ENCODE measurements at places on chromosomes 3 and 15.

DNA sequence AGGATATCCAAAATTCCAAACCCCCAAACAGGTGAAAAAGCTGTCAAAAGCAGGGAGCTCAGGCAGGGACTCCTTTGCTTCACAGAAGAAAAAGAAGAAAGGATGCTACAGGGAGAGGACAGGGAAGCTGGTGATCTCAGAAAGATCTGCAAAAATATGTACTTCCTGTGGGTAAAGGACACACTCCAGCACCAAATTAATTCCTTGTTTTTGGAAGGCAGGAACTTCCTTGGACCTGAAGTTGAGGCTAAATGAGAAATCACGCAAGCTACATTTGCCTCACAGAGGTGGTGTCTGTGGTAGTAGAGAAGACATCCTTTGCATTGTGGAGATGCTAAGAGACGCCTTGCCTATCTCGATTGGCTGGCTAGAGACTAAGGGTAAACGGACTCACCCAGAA is 26.7 kb upstream of the ANPEP start:
- DNase-seq: no peak

GRCh38 chr3:22496641-22497040 is 706.5 kb upstream of the UBE2E2 start:
- DNase-seq: no peak

DNA sequence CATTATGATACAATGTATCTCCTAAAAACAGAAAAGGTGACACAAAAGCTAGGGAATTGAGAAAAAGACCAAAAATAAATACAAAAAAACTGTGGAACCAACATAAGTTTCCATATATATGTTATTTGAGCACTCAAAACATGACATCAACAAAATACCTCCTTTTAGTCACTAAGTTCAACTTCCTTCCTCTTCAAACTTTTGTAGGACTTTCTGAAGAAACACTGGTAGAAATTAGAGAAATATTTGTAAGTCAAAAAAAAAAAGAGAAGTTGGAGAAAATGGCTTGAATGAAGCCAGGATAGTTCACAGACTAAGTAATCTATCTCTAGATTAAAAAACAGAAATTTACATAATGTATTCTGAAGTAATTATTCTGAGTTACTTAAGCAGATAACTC is 208.4 kb upstream of the ALCAM start:
- peak; percentile 27 for DNase-seq

DNA sequence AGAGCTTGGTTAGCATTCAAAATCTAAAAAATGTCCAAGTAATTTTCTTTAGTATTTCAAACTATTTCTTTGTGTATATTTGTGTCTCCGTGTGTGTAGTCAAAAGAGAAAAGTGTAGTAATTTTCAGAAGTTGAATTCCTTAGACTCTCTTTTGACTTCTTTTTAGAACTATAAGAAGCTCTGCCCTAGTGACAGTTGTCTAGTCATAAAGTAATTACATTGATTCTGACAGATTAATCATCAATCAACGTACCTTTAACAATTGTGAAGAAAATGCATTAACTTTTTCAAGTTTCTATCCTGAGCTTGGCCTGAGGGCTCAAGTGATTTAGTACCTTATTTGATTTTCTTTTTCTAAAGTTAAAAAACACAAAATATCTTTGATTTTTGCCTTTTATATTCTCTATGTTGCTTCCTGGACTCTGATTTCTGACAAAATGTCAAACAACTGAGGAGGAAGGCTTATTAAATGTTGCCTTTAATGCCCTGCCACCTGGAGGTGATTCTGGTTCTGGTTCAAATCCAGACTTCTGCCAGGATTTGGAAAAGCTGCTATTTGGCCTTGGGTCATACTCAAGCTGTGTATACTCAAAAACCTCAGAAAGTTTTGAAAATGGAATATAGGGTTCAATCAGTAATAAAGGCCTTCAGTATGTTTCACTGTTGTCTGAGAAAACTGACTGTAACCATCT is 653.6 kb downstream of the NSUN3 start:
- no peak for DNase-seq

DNA sequence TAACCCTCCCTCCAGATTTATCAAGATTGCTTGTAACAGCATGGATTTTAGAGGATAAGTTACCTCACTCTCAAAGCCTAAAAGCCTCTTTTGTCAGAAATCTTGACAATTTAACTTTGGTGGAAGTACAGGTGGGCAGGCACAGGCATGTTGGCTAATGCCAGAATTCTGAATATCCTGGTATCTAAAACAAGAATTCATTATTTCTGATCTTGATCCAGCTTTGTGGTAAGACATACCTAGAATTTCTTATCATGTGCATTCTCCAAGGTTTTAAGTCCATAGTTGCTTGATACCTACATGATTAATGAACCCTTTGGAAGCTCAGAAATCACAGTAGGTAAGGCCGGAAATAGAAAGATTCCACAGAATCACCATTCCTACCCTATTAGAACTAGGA is 109.9 kb upstream of the TTC14 start:
- no peak for DNase-seq

- peak; percentile 33 for DNase-seq
Measured at GRCh38 chr15:40469776-40470390, 901 bp upstream of the CHST14 start.

DNA sequence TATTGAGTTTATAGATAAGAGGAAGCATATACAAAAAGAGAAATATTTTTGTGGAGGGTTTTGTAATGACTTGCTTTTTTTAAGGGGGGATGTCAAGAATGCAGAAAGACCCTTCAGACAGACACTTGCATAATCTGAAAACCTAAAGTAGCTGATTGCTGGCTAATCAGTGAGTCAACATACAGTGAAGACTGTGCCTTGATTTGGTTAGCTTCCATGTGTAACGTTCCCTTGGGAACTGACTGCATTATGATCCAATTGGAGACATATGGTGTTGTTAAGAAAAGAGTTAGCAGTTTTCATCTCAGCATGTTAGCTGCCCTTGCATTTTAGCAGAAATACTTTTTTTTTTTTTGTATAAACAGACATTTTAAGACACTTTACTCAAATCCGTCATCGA is 483.2 kb downstream of the RBMS3 start:
- DNase-seq: peak; percentile 21

- peak; percentile 55 for DNase-seq
Measured at GRCh38 chr15:48631176-48631770, 14.2 kb downstream of the FBN1 start.

- DNase-seq: no peak
Measured at GRCh38 chr3:21390136-21390535, 360.9 kb downstream of the ZNF385D start.

- DNase-seq: no peak
Measured at GRCh38 chr15:88179562-88179961, 77.0 kb downstream of the NTRK3 start.

Data from hematopoietic multipotent progenitor cell treated with erythropoietin and hydrocortisone succinate and interleukin-3 and kit ligand, for 4 days (in vitro differentiated cells).